ENCODE measurements at places on chromosomes 12 and 14. TPM values are rescaled to one million over a fixed set of nuclear protein-coding genes. Genes with fewer than 3 reads are reported as not detected.

- DNase-seq, result no peak
These were observed 55.6 kb downstream of the CLIP1 start for GRCh38 chr12:122366685-122367475.

- no peak for DNase-seq
These were observed 92.9 kb upstream of the MAX start for GRCh38 chr14:65195042-65195719.

IFT43 gene
- 12.3 TPM for total RNA-seq

CISTR gene
- total RNA-seq, result not detected

TAS2R7 gene
- not detected for total RNA-seq

MRPL52 gene
- 250 TPM for total RNA-seq

DNA sequence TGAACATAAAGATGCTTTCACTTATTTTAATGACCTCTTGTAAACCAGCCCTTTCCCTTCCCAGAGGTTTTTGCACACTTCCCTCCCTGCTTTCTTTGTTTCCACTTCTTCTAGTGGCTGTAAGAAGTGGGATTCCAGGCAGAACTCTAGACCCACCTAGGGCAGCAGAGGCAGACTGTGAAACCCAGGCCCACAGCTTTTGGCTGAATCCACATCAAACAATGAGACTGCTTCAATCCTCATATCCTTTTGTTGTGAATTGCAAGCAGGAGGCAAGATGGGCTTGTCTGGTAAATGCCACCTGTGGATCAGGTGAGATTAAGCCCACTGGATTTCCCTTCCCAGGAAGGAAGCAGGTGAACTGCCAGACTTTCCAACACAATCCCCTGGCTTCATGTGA lies 12.8 kb downstream of the CCDC177 start:
- DNase-seq, result no peak

DNA sequence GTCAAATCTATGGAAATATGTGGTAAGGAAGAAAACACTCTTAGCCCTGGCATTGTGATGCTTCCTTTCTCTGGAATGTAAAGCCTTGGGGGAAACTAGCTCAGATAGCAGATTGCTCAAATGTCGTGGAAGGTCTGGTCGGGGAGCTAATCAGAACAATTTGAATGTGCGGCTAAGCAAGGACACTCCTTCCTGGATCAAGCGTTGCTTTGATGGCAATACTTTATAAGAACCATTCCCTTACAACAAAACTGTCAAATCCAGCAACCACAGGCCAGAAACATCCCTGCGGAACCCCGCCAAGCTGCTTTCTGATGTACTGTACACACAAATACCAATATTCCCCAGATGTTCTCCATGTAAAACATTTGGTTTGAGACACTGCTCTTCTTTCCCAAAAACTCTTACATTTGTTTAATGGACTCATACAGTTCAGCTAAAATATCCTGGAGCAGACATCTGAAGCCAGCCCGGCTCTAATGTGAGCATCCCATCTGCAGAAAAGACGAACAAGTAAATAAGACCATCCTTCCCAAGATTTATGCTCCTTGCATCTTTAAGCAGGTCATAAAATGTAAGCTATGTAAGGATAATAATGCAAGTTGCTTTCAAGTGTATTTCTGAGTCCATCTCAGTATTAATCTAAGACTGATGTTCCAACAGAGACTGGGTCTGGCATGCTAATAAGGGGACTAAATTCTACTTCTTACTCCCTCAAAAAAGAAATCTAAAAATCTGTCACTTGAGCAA lies 20.2 kb downstream of the NUAK1 start:
- no peak for DNase-seq

WASHC4 gene
- 22.7 TPM for total RNA-seq

SERPINA5 gene
- 0.29 TPM for total RNA-seq

ARG2 gene
- 4.6 TPM for total RNA-seq

TCL1B gene
- not detected for total RNA-seq

- DNase-seq, result no peak
These were observed 18.2 kb upstream of the CERS5 start for GRCh38 chr12:50185301-50185895.

DNA sequence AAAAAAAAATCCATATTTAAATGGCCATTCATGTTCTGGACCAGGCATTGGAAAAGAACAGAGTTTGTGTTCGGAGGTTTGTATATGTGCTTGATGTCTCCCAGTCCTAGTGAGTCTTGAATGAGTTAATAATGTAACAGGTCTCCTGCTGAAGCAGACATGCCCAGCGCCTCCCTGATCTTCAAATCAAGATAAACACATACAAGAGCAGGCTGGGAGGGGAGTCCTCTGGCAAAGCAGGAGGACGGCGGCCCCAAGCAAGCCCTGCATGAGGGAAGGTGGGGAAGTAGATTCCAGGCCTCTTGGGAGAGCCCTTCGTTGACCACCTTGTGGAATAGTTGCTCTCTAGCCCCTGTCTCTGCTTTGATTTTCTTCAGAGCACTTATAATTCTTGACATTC lies 156.3 kb downstream of the ZFP36L1 start:
- no peak for DNase-seq

- DNase-seq, result no peak
These were observed 4.2 kb downstream of the PLEKHG3 start for GRCh38 chr14:64708148-64709004.

DNA sequence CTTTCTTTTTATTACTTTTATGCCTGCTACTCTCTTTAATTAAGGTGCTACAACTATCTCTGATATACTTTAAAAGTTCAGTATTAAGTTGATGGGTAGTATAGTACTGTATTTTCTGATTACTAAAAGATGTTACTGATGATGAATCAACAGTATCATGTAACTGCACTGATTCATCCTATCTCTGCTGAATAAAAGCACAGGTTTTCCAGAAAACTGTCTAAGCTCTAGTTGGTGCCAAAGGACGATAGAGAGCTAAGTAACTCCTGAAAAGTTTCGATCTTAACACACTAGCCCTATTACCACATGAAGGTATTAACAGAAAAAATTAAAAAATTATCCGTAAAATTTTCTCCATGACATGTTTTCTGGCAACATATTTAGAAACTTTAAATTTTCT lies 2.1 kb downstream of the SCAF11 start:
- no peak for DNase-seq

GRCh38 chr12:111445726-111446581 lies 40.2 kb downstream of the SH2B3 start:
- no peak for DNase-seq

DNA sequence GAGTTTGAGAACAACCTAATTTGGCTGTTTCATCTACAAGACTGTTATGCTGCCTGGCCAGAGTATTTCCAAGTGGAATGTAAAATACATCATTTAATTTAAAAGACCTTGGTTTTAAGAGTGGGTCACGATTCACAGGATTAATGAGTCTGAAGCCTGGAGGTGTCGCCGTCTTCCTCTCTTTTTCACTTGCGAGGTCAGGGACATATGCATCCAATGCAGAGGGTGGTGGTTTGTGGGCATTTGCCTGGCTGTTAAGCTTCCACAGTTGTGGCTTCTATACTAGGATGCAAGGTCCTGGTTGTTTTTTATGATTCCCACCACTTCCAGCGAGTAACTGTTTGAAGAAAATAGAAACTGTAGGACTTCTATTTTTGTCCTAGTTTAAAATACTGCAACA lies 22.8 kb upstream of the RASSF3 start:
- DNase-seq, result no peak

BEGAIN gene
- total RNA-seq, result 0.53 TPM

DNA sequence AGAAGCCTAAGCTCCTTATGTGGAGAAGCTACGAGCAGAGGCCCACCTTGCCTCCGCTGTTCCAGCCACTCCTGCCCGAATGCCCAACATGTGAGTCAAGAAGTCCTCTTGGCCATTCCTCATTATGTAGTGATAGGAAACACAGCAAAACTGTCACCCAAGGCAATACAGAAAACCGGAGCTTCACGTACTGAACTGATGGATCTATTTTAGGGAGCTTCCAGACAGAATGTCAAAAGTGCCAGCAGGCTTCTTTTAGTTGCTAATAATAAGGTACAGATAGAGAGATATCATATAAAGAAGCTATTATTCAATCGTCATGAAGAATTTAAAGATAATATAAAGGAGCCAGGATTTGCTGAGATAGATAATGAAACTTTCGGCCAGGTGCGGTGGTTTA lies 91.6 kb upstream of the SYT10 start:
- DNase-seq, result no peak

TMBIM4 gene
- total RNA-seq, result 86.1 TPM

LRRIQ1 gene
- not detected for total RNA-seq
